ENCODE measurements at places on chromosomes 7 and 10.

- no peak for DNase-seq
Measured at GRCh38 chr7:43232366-43232765, 119.9 kb downstream of the HECW1 start.

DNA sequence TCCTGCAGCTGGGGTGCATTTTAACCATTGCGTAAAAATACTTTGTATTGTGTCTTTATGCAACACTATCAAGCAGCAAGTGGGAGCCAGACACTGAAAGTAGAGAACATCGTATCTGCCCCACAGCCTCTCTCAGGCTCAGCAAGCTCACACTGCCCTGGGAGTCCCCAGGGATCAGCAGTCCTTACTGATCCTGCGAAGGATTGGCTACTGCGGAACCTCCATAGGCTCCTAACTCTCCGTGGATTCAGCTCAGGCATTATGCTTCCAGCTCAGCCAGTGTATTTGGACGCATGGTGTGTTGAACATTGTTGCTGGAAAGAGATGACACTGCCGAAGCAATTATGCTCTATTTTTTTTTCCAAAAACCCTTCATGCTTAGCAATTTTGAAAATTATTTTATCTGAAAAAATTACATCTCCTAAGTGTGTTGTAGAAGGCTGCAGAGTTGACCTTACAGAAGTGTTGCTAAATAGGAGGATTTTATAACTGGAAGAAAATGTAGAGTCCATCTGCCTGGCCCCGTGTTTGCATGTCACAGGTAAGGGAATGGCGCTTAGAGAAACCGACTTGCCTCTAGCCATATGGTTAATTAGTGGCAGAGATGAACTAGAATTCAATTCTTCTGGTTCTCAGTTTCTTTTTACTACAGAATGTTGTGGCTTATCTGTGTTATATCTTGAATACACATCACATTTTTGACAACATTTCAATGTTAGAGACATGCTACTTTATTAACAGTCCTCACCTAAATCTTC, 276.4 kb upstream of the COBL start:
- DNase-seq, result no peak

GRCh38 chr10:116753759-116754158, 11.4 kb upstream of the HSPA12A start:
- DNase-seq, result no peak

- no peak for DNase-seq
Measured at GRCh38 chr10:76679030-76679429, 958.6 kb downstream of the KCNMA1 start.

- DNase-seq, result no peak
Measured at GRCh38 chr7:763762-764161, 36.7 kb upstream of the PRKAR1B start.

DNA sequence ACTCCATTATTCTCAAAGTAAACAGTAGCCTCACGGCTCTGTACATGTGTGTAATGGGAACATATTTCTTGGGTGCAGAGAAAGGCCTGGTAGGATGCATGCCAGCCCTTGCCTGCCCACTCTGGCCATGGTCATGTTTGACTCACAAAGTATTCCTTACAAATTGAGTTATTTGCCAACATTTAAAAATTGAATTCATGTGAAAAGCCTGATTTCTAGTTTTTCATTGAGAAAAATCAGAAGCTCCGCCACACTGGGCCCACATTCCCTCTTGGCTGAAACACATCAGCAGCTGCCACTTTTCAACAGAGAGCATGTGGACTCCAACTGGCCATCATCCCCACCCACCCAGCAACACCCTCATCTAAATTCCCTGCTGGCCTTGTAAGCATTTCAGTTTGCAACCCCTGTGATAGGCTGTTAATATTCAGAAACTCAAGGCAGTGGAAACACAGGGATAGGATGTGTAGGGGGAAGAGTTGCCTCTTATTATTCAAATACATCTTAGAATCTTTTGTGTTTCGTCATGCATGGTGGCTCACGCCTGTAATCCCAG, 40.9 kb downstream of the CDH23 start:
- no peak for DNase-seq

DNA sequence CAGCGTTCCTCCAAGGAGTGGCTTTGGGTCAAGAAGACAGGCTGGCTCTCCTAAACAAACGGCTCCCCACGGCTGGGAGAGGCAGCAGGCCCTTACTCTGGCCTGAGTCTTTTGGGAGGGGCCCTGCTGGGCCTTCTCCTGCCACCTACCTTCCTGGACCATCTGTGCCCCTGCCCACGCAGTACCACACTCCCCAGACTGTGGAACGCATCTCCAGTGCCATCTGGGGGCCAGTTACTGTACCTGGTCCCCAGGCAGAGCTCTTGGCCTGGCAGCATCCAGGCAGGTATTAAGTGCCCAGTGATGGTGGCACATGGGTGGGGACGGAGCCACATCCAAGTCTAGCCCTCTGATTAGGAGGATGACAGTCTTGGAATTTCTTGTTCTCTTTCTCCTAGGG, 14.4 kb downstream of the ALKBH4 start:
- DNase-seq, result no peak

GRCh38 chr7:97269741-97270140, 152.2 kb downstream of the SDHAF3 start:
- DNase-seq, result no peak

- DNase-seq, result no peak
Measured at GRCh38 chr10:54124209-54124885, 676.7 kb downstream of the PCDH15 start.

GRCh38 chr7:20539201-20539600, 76.3 kb upstream of the ABCB5 start:
- no peak for DNase-seq

DNA sequence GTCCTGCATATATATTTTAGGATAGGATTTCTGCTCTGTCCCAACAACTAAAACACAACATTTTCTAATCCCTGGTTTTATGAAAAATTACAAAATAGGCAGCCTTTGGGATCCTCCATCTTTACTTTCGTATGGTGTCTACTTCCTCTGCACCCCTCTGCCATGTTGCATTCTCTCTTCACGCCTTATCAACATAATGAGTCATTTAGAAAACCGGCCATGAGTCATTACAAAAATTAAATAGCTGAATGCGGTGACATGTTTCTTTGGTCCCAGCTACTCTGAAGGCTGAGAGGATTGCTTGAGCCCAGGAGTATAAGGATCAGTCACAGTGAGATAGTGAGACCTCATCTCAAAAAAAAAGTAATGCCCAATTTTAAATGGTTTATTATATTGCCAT, 148.1 kb upstream of the CELF2 start:
- DNase-seq, result no peak

GRCh38 chr7:11607686-11608085, 224.3 kb downstream of the THSD7A start:
- no peak for DNase-seq

- no peak for DNase-seq
Measured at GRCh38 chr7:126608339-126608776, 644.4 kb downstream of the GRM8 start.

DNA sequence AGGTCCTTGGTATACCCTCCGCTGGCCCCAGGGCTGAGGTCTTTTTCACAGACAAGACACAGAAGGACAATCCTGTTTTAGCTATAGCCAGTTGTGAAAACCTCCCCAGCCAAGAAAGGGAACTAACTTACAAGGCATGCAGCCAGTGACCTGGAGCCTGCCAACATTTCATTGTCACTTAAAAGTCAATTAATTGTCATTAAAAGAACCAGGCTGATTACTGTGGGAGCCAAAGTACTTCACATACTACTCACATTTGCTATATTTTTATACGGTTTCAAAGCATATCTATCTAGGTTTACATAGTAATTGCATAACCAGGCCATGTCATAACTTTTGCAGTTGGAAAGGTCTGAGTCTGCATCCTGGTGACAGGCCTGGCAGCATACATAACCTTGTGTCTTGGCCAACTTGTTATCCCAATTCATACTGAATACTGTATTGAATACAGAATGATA, 31.1 kb downstream of the NRBF2 start:
- DNase-seq, result no peak

DNA sequence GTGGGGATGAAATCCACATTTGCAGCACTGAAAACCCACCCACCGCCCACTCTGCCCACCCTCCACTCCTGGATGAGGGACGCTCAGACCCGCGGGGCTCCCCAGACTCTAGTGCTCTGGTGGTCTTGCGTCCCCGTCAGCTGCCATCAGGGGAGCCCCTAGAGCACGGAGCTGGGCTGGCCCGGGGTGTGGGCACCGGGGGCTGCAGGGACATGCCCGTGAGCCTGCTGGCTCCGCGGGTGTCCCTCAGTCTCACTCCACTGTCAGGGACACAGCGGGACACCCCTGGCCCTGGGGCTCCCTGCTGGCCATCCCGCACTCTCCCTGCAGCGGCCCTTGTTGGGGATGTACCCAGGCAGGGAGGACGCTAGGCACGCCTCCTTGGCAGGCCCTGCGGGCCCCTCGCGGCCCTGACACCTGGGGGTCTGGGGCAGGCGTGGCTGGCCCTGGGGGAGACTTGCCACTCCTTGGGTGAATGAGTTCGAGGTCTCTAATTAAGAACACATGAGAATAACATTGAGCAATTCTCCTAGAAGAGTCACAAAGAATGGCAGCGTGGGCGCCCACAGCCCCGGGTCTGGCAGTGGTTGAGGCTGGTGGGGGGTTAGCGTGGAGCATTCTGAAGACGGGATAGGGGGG, 64.2 kb downstream of the CFAP46 start:
- DNase-seq, result no peak

GRCh38 chr7:47295606-47296005, 286.3 kb downstream of the TNS3 start:
- no peak for DNase-seq

GRCh38 chr7:22346383-22347107, 10.4 kb downstream of the RAPGEF5 start:
- DNase-seq, result no peak

- DNase-seq, result no peak
Measured at GRCh38 chr10:50426485-50426884, 175.2 kb upstream of the ASAH2 start.

DNA sequence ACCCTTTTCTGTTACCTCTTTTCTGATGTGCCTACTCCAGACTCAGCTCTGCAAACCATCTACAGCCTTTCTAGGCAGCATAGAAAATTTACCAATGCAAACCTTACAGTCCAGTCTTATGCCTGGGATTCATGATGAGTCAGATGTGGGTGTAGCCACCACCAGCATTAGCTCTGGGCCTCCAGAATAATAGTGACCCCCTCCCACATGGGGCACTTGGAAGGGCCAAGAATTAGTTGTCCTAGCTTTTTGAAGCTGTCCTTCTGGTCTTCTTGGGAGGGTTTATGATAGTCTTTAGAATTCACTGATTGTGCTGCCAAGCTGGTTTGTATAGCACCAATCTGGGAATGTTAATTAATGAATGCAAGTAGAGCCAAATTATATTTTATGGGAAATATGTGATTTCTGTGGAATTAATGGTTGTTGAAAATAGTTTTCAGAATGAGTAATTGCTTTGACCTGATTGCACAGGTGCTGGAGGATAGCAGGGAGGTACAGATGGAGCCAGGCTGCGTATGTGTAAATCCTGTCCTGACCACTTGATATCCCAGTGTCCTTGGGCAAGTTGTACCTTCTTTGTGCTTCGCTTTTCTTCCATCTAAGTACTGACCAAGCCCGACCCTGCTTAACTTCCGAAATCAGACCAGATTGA, 94.8 kb downstream of the CPED1 start:
- DNase-seq, result no peak

DNA sequence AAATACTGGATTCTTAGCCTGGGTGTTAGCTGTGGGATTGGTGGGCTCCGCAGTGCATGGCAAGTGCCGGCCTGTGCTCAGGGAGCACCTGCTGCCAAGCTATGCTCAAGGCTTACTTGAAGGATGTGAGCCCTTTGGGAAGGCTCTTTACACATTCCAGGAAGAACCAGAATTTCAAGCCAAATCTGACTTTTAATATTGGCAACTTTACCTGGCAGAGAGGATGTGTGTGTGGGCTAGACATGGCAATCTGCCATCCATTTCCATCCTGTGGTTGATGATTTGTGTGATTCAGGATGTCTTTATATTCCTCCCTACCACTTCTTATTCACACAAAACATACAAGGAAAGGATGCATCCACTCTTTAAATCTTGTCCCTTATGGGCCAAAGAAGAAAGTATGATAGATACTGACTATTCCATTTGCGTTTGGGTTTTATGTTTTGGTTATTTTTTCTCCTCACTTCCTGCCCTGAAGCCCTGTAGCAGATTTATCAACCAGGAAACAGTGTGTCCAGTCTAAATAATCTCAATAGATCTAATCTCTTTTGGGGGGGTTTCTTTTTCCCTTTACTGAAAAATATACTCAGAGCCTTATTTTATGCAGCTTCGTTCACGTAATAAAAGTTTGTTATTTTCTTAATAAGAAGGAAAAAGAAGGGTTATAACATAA, 247.1 kb downstream of the COBL start:
- DNase-seq, result no peak

- DNase-seq, result no peak
Measured at GRCh38 chr7:25117226-25118047, 7.6 kb downstream of the CYCS start.

DNA sequence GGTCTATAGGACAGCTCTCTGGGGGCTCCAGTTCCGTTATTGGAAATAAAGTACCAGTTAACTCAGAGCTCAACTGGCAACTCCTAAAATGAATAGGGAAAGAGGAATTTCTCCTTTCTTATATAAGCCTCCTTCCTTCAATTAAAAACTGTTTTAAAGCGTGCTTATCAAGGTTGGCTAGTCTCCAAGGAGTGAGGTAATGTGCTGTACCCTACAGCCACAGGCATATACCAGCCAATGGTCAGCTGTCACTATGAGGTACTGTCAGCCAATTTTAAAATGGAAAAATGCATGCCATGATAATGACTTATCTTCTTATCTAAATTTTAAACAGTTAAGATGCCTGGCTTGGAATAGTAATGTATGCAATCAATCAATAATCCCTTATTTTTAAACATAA, 76.2 kb downstream of the PLCE1 start:
- DNase-seq, result no peak

DNA sequence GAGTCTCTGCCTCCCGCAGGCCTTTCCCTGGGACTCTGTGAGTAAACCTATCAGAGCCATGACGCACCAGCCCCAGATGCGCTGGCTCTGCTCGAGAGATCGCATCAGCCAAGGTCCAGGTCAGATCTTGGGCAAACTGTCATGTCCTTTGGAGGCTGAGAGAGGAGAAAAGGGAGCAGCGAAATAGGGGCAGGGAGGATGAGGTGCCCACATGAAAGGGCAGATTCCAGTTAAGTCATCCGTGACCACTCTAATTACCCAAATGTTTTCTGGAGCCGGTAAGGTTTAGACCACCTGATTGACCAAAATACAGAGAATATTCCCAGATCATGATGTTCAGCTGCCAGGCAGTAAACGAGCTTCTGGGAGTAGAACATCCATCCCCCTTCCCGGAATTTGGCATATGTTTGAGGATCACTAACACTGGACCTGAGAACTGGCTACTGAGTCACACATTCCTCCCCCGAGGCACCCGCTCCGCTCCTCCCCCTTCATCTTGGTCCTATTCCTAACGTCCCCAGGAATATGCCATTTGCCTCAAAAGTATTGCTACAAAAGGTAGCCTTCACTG, 88.0 kb downstream of the FGFR2 start:
- no peak for DNase-seq

DNA sequence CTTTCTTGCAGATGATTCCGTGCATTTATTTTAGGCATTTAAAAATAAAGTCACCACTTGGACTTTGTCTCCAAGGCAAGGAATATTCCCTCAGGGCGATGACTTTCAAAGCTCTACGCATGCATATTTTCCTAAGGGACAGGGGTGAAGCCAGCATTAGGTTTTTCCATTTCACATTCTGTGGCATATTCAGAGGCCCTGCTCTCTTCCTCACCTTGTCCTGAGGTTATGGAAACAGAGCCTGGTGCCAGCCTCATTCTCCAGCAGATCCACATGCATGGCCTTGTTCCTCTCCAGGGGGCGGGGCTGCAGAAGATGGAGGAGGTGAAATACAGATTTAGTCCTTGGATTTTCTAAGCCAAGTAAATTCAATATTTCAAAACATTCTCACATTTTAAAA, 11.6 kb upstream of the LYZL1 start:
- no peak for DNase-seq

- DNase-seq, result no peak
Measured at GRCh38 chr7:30584965-30585364, 9.7 kb upstream of the GARS1 start.
